ENCODE measurements at places on chromosomes 7 and 10.

DNA sequence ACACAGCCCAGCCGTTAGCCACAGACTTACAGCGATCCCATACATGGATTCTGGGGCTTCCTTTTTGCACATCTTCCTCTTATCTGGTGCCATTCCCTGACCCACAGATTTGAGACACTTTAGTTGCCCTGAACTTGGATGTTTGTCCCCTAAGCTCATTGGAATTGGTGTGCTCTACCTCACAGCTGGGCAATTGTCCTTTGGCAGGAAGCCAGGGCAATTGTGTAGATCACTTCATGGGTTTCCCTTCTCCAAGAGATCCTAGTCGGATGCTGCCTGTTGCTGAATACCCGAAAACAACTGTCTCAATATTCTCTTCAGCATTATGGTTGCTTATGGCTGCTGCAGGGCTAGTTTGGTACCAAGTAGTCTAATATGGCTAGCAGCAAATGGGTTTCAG is 470.7 kb upstream of the MKI67 start:
- DNase-seq = no peak

- DNase-seq = no peak
Measured at GRCh38 chr7:20121404-20121803, 95.8 kb downstream of the MACC1 start.

DNA sequence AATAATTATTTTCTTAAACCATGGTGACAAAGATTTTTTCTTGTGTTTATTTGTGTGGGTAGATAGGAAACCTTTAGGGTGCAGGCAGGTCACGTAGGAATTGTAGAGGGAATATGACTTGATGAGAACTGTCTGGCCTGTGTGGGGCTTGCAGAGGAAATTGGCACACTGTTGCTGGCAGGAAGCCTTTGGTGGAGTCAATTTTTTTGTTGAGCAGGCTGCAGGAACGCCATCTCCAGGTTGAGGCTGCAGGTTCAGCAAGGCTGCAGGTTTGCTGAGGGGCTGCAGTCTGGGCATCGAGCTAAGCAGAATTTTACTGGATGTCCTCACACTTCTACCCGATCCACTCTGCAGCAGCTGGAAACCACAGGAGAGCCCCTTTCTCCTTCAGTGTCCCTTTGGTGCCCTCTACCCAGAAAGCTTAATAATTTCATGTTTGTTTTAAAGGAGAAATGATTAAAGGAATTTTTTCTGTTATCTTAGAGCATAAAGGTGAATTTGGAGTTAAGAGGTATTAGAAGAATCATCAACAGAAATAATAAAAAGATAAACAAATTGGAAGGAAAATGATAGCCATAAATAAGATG is 37.0 kb downstream of the TBC1D12 start:
- DNase-seq = no peak

GRCh38 chr10:25828475-25828874 is 105.6 kb upstream of the MYO3A start:
- DNase-seq = no peak

GRCh38 chr7:24703296-24703695 is 54.0 kb downstream of the GSDME start:
- no peak for DNase-seq

GRCh38 chr7:1151653-1152425 is 8.2 kb downstream of the ZFAND2A start:
- DNase-seq = no peak

GRCh38 chr10:66258693-66259092 is 667.1 kb upstream of the LRRTM3 start:
- DNase-seq = no peak

- no peak for DNase-seq
Measured at GRCh38 chr7:115634633-115635032, 395.9 kb downstream of the TFEC start.

DNA sequence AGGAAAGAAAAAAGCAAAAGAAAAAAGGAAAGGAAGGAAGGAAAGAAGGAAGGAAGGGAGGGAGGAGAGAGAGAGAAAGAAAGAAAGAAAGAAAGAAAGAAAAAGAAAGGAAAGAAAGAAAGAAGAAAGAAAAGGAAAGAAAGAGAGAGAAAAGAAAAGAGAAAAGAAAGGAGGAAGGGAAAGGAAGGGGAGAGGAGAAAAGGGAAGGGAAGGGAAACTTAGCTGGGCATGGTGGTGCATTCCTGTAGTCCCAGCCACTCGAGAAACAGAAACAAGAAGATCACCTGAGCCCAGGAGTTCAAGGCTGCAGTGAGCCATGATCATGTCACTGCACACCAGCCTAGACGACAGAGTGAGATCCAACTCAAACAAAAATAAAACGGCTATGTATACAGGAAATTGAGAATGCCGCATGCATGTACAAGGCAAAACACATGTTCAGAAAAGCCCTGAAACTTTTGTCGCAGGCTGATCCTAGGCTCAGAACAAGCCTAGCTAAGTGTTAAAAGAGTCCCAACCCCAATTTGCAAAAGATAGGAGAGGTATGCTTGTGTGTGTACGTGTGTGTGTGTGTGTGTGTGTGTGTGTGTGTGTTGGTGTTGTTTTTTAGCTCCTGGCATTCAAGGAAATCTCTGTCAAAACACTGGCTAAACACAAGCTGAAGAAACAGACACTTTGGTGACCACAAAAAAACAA is 6.6 kb upstream of the NPC1L1 start:
- no peak for DNase-seq

GRCh38 chr10:76017026-76017732 is 585.8 kb downstream of the LRMDA start:
- DNase-seq = no peak

DNA sequence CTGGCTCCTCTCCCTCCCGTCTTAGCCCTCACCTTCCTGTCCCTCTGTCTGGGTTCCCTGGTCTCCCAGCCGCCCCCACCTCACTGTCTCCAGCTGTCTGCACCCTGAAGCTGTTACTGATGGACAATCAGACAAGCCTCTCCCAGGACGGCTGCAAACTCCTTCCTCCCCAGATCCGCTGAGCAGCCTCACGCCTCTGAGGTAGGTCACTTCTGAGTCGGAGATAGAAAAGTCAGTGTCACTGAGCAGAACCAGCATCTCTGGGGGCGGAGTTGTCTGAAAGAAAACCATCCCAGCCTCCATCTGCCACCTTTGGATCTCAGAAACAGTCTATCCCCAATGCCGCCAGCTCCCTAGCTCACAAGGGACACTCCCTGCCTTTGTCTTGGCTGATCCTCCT is 27.4 kb downstream of the FAM241B start:
- no peak for DNase-seq

DNA sequence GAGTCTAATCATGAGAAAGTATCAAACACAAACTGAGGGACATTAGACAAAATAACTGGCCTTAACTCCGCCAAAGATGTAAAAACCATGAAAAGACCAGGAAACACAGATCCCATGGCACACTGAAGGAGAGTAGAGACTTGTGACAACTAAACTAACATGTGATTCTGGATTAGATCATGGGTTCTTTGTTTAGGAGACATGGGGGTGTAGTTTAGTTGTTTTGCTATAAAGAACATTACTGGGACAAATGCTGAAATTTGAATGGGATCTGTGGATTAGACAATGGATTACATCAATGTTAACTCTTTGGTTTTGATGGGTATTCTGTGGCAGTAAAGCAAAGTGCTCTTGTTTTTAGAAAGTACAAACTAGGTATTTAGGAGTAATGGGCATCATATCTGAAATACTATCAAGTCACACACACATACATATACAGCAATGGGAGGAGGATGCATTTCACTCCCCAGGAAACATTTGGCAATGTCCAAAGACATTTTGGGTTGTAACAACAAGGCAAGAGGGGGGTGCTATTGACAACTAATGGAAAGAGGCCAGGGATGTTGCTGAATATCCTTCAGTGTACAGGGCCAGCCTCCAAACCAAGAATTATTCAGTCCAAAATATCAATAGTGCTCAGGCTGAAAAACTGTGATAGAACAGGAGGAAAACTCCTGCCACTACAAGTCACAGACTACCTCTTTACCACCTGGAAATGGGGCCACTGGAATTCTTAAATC is 32.4 kb downstream of the WAPL start:
- DNase-seq = no peak

DNA sequence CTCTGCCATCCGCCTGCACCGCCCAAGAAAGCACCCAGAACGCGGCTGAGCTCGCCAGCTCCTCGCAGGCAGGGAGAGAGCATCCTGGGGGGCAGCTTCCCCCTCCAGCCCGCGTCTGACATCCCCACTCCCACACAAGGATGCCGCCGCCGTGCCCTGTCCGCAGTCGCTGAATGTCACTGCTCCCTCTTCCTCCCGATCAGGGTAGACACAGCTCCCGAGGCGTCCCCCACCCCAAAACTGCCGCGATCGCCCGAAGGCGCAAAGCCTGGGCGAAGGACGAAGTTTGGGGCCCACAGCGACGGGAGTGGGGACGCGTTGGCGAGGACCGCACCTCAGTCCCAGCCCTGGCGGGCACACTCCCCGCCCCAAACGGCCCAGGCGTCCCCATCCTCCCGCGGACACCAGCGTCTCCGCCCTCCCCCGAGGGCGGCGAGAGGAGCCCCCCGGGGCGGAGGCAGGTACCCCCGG is 1.5 kb upstream of the KAT6B start:
- DNase-seq = no peak

Measured in stimulated activated CD4-positive, alpha-beta T cell treated with anti-CD3 and anti-CD28 coated beads, TNF-alpha, amount 100 ng/mL, for 4 hours (primary cell).